T-helper 22 cell (primary cell): ENCODE measurements at places on chromosomes 5 and 9.
A peak's percentile ranks its signal among the peaks of the same experiment; 100 is the strongest.

GRCh38 chr5:87110721-87111120 lies 157.0 kb upstream of the RASA1 start:
- DNase-seq, result no peak

GRCh38 chr9:94929369-94929756 lies 202.9 kb downstream of the AOPEP start:
- DNase-seq, result no peak

- no peak for DNase-seq
Measured at GRCh38 chr9:16043756-16044578, 491.1 kb downstream of the CCDC171 start.

- DNase-seq, result no peak
Measured at GRCh38 chr9:129483415-129484351, 137.2 kb downstream of the C9orf50 start.

GRCh38 chr9:69757996-69758675 lies 1.7 kb downstream of the PTAR1 start:
- no peak for DNase-seq

DNA sequence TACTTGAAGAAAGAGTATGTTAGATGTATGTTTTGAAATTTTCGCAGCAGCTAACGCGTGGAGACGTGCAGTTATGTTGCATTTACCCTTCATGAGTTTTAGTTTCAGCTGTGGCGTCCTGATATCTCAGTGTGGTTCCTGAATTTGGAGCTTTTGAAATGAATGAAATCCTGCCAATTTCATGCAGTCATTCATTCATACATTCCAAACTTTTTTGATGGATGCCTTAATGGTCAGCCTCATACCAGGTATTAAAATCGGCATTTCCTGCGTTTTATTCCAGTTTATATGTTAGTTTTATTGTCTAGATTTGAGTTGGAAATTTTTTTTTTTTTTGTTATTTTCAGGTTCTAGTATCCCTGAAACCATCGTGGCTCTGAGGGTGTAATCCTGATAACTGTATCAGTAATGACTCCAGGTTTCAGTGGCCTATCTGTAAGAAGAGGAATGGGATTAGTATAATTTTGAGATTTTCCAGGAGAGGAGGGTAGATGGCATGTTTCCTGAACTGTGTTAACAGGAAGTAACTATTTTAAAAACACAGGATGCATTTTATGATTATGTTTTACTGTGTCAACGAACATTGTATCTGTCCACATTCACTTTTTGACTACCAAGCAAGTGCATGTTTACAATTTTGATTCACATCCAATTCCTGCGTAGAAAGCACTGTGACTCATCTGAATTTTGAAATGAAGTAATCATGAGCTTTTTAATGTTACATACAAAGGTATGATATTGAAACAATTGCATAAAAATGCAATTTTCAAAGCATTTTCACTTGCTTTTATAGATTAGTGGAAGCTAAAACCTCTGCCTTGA lies 1.0 kb downstream of the FOCAD start:
- DNase-seq, result no peak

- no peak for DNase-seq
Measured at GRCh38 chr5:132673488-132673887, 301 bp upstream of the IL4 start.

- DNase-seq, result peak; percentile 51
Measured at GRCh38 chr5:113294311-113295110, 140.3 kb downstream of the TSSK1B start.
